ENCODE measurements at places on chromosomes 12 and 14. TPM values are rescaled to one million over a fixed set of nuclear protein-coding genes. Genes with fewer than 3 reads are reported as not detected.

SYNDIG1L gene
- total RNA-seq, result not detected

TBX3 gene
- 6.5 TPM for total RNA-seq

ZNF605 gene
- total RNA-seq, result 14.0 TPM

EPYC gene
- total RNA-seq, result not detected

CLEC4D gene
- total RNA-seq, result not detected

IFNG-AS1 gene
- total RNA-seq, result not detected

LRRC10 gene
- total RNA-seq, result not detected

TSPAN11 gene
- 0.44 TPM for total RNA-seq

KRT73 gene
- total RNA-seq, result not detected

LRP1-AS gene
- total RNA-seq, result not detected

HCAR1 gene
- 1.6 TPM for total RNA-seq

DCAF4 gene
- total RNA-seq, result 34.2 TPM

OTX2 gene
- total RNA-seq, result not detected

TAS2R7 gene
- total RNA-seq, result not detected

BIN2 gene
- not detected for total RNA-seq

INHBC gene
- not detected for total RNA-seq

TPPP2 gene
- total RNA-seq, result not detected

IRF9 gene
- total RNA-seq, result 35.5 TPM

MYO1H gene
- total RNA-seq, result not detected

KNTC1 gene
- 4.5 TPM for total RNA-seq

PLEKHG7 gene
- 0.06 TPM for total RNA-seq

SLC39A5 gene
- not detected for total RNA-seq

RFLNA gene
- 1.5 TPM for total RNA-seq

CARMIL3 gene
- total RNA-seq, result not detected

PYGL gene
- 98.7 TPM for total RNA-seq

TCL1B gene
- not detected for total RNA-seq

ETFBKMT gene
- total RNA-seq, result 4.1 TPM

PIK3C2G gene
- not detected for total RNA-seq

GALNT9 gene
- total RNA-seq, result 0.81 TPM

NCAPD2 gene
- total RNA-seq, result 85.5 TPM

ARHGEF40 gene
- total RNA-seq, result 53.6 TPM

CCDC85C gene
- 3.0 TPM for total RNA-seq

GNB3 gene
- total RNA-seq, result 0.20 TPM

SPTB gene
- total RNA-seq, result not detected

IL22 gene
- not detected for total RNA-seq

TRIM9 gene
- total RNA-seq, result 5.3 TPM

KCNK13 gene
- not detected for total RNA-seq

C2CD5 gene
- 15.5 TPM for total RNA-seq

CCDC197 gene
- total RNA-seq, result not detected

TAS2R8 gene
- not detected for total RNA-seq
